Islet precursor cell (in vitro differentiated cells): ENCODE measurements at places on chromosomes 13 and 19.

DNA sequence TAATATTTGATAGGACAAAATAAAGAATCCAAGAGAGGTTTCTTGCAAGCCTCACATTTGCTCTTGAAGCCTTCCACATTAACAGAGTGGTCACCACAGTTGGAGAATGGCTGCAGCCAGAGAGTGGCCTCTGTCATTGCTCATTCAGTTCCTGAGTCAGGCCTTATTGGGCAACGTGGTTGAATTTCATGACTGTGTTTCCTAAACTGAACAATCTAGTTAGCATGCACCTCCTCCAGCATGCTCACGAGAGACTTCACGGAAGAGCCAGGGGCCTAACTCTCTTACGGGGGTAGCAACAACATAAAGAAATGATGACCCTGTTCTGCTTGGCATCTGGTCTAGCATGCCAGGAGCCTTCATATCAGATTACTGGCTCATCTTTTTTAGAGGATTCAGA lies 9.6 kb upstream of the UBL3 start:
- DNase-seq, result no peak

DNA sequence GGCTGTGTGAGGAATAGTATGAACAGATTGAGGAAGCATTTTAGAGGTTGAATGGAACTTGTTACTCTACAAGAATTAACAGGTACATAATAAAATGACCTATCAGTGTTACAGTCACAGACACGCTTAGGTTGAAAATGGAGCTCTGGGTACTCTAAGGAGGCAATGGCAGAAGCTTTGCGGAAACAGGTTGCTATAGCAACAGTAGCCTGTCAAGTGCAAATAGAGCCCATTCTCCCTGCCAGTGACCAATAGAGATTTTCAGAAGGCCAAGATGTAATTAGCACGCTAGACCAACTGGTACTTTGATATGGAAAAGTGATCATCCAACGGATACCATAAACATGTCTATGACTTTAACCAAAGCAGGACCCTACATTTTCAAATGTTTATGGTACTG lies 148.5 kb upstream of the FREM2 start:
- DNase-seq, result no peak

DNA sequence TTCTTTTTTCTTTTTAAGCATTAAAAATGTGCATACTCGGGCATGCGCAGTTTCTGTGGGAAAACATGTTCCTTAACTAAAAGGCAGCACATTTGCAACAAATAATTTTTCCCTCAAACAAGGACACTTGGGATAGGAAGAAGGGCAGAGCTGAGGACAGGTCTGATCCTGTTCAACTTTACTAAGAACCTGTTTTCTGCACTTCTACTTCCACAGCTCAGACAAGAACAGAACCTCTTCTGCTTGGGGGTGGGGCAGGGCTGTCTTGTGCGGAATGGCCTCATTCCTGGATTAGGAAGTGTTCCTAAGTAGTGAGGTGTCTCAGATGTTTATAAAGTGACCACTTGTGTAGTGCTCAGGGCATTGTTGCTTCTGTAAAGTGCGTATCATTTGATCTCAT lies 18.3 kb downstream of the SAFB start:
- no peak for DNase-seq

DNA sequence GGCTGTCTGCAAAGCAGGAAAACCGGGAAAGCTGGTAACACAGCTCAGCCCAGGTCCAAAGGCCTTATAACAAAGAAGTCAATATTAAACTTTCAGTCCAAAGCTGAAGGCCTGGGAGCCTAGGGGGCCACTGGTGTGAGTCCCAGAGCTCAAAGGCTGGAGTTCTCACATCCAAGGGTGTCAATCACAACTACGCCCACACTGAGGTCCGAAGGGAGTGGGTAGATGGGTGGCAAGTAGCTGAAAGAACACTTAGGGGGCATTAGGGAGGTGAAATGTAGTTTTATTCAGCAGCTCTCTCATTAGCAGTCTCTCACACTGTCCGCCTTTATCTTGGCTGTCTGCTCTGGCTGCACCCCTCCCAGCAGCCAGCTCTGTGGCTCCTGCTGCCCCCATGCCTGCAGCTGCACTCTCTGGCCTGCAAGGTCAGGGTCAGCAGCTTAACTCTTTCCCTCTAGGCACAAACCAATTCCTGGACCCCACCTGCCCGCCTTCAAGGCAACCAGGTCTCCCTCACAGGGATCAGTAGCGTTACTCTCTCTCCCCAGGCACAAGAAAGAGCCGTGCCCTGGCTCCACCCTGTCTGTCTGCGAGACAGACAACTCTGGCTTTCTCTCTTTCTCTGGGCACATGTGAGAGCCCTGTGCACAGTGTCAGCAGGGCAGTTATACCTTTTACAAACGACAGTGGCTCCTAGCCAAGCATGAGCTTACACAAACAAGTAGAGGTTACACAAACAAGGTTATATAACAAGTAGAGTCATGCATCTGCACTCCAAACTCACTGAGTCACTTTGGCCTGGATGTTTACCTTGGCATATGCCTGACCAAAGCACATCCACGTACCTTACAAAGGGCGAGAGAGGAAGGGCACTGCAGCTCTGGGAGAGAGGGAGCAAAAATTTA lies 249.4 kb upstream of the PCDH20 start:
- DNase-seq, result peak; percentile 60

DNA sequence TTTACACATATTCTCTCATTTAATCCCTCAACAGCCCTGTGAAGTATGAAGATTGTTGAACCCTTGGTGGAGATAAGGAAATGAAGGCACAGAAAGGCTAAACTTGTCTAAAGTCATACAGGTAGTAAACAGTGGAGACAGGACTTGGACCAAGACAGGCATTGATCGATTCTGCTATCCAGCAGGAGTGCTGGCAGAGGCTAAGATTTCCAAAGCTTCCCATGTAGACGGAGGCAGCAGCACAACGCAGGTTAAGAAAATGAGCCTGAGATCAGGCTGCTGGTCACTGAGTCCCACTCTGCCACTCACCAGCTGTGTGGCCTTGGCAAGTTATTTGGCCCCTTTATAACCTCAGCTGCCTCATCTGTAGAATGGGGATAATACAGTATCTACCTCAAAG lies 85.4 kb upstream of the SLC15A1 start:
- no peak for DNase-seq

- no peak for DNase-seq
Measured at GRCh38 chr19:16419669-16420335, 52.0 kb downstream of the EPS15L1 start.

GRCh38 chr13:109977212-109977968 lies 191.0 kb upstream of the IRS2 start:
- DNase-seq, result no peak

GRCh38 chr19:33235269-33235995 lies 9.8 kb upstream of the SLC7A10 start:
- peak; percentile 90 for DNase-seq

- no peak for DNase-seq
Measured at GRCh38 chr13:29892151-29892550, 41.7 kb upstream of the UBL3 start.

GRCh38 chr19:4697304-4697703 lies 26.3 kb downstream of the DPP9 start:
- no peak for DNase-seq
